ENCODE measurements at places on chromosomes 12 and 14.

DNA sequence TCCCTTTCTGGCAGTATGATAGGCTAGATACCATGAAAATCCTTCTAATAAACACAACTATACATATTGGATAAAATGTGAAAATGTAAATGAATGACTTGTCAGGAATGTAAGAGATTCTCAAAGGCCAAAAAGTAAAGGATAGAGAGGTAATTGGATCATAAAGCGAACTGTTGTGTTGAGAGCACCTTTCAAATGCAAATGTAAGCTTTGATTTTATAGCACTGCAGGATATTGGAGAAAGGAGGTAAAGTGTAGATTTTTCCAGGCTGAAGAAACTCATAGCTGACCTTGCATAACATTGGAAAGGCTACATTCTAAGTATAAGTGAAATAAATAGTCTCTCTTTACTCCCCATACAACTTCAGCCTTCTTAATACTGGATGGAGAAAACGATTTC lies 54.0 kb downstream of the PTPRB start:
- DNase-seq, result no peak

- DNase-seq, result no peak
These were observed 52.8 kb downstream of the ARF6 start for GRCh38 chr14:49945448-49946319.

- no peak for DNase-seq
These were observed 22.5 kb upstream of the ATP2B1 start for GRCh38 chr12:89731089-89731488.

GRCh38 chr14:45198551-45198950 lies 54.5 kb downstream of the MIS18BP1 start:
- no peak for DNase-seq

DNA sequence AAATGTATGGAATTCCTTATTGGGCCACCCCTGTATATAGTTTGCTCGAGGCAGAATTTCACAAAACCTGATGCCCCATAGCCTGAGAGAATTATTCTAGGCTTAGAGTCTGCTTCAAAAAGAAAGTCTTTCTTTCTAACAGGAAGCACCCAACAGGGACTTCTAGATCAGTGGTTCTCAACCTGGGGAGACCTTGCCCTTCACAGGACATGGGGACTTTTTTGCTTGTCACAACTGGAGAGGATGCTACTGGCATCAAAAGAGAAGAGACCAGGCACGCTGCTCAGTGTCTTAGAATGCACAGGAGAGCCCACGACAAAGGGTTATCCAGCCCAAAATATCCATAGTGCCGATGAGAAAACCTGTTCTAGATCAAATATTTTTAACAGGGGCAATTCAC lies 18.9 kb downstream of the WSB2 start:
- no peak for DNase-seq

- peak; percentile 56 for DNase-seq
These were observed at the start of gene HSPB8 for GRCh38 chr12:119178544-119179334. HSPB8 (plus strand) TSS chr12:119178931; CDS start chr12:119179313, 382 bp downstream.

- DNase-seq, result no peak
These were observed 17.3 kb downstream of the GALC start for GRCh38 chr14:87975636-87976035.
